Stomach (tissue), 19 donors: ENCODE measurements at places on chromosomes 5 and 9.

GRCh38 chr9:121273064-121273775 lies 5.3 kb downstream of the GSN start:
- DNase-seq: no peak

DNA sequence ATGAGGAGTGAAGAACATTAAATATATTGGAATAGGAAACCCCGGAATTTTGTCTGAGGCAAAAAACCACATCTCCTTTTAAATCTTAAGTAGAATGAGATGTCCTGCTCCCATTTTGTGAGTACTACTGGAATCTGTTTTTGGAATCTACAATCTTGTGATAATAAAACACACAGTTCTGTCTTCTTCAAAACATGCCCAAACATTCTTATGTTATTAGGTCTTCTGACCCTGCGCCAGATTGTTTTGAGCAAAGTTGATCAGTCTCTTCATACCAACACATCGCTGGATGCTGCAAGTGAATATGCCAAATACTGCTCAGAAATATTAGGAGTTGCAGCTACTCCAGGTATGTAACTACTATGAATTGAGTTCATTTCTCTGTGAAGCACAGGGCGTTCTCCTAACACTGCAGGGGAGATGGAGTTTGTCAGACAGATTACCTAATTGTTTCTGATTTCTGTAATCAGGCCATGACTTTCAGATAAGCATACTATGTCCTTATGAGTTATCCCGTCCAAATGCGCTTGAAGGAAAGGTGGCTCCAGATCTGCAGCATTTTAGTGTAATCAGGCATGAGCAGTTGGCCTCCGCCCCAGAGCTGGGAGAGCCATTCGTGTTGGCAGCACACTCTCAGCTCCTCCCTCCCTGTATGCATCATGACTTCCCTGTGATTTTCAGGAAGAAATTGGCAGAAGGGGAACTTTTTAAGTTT lies 88.0 kb downstream of the NLN start:
- DNase-seq: peak; percentile 85

DNA sequence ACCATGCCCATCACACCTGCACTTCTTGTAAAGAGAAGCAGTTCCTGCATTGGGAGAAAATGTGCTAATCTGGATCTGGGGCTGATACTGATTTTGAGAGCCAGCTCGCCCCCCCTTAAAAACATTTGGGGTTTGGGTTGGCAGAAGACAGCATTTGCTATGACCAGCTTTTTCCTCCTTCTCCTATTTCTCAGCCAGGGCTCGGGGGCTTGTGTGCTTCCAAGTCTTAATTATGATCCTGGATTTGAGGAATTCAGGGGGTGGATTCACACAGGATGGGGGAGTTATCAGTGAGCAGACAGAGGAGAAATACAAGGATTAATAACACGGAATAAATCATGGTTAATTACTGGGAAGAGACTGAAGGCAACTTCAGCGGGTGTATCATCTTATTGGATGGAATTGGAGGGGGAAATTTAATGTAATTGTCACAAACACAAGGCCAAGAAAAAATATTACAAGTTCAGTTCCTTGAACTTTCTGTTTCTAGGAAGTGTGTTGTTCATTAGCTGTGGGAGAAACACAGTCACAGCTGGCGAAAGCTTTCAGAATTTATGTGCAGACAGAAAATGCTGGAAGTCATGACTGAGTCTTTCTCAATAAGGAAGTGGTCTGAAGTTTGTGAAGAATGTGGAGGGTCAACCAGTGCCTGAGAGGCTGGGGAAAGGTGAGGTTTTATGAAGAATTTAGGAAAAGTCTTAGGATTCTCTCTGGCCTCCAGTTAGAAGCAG lies 15.3 kb downstream of the C9orf152 start:
- DNase-seq: no peak

- no peak for DNase-seq
Measured at GRCh38 chr9:111427186-111427585, 57.0 kb downstream of the ECPAS start.

DNA sequence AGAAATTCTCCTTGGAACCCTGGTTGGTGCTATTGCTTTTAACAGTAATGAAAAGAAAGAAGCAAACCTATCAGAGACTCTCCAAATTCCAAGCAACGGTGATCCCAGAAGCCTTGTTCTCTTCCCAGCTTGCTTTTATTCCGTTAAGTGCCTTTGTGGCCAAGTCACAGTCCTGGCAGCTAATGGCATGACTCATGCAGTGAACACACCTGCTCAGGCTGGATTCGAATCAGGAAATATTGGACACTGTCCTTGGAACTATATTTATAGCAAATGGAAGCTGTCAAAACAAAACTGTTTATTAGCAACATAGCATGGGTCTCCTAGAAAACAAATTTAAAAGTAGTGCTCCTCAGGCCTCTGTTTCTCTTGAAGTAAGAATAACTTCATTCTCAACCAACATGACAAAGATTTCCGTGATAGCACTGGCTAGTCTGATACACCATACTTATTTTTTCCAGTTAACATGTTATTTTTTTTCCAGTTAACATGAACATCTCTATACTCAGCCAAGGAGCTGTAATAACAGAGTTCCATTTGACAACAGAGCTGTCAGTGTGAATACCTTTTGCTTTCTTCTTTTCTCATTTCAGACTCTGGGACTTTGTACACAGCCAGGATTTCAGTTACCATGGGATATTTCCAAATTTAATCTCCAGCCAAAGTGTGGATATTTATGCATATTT lies 502.4 kb downstream of the GADD45G start:
- DNase-seq: peak; percentile 83
